CD4-positive, CD25-positive, alpha-beta regulatory T cell (primary cell): ENCODE measurements at places on chromosomes 12 and 14. TPM values are rescaled to one million over a fixed set of nuclear protein-coding genes. Genes with fewer than 3 reads are reported as not detected.

- no peak overlapping the region for H3K27ac ChIP-seq
- peaks cover 4% of the 10 kb centered on the region for H3K27me3 ChIP-seq
- no peaks in the 10 kb centered on the region for H3K36me3 ChIP-seq
- H3K4me3 ChIP-seq, result no peak overlapping the region
- no peaks in the 10 kb centered on the region for H3K4me1 ChIP-seq
These were observed 7.1 kb upstream of the PRPH start for GRCh38 chr12:49287876-49288275.

- no peak for DNase-seq
- H3K4me1 ChIP-seq, result no peaks in the 10 kb centered on the region
- no peak overlapping the region for H3K4me3 ChIP-seq
- no peaks in the 10 kb centered on the region for H3K36me3 ChIP-seq
- H3K27ac ChIP-seq, result no peak overlapping the region
These were observed 11.4 kb upstream of the NOPCHAP1 start for GRCh38 chr12:104974626-104975290.

DNA sequence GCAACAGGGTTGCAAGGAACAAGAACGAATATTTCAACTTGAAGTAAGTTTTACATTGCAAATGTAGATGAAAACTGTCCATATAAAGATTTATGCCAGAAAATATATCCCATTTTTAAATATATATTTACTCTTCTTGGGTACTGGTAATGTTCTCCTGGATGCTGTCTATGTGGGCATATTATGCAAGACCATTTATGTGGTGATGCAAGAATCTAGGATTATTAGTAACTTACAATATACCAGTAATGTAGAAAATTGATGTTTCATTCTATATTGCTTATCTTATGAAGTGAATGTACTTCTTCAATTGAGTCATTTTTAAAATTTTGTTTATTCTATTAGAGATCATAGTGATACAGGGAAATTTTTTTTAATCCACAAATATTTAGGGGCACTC, 25.1 kb downstream of the FGFR1OP2 start:
- no peak overlapping the region for H3K4me3 ChIP-seq
- no peak for DNase-seq
- H3K36me3 ChIP-seq, result peaks cover 78% of the 10 kb centered on the region
- H3K4me1 ChIP-seq, result no peaks in the 10 kb centered on the region
- no peak overlapping the region for H3K27ac ChIP-seq

DNA sequence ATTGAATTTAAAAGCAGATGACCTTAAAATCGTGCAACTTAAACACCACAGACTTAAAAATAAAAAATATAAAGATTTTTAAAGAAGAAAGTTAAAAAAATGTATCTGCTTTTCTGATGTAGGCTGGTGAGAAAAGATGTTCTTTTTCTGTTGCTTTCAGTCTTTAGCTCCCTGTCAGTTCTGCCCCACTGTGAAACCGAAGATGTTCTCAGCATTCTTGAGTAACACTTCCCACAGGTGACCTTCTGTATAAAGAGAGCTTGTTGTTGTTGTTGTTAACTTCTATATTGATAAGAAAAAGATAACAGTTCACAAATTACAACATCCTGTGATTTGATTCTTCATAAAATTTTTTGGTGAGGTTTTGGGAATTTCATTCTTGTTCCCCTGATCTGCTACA, 377.9 kb upstream of the RGS6 start:
- no peak for DNase-seq
- no peaks in the 10 kb centered on the region for H3K36me3 ChIP-seq
- peaks cover 29% of the 10 kb centered on the region for H3K4me1 ChIP-seq
- peak overlapping the region; percentile 60 for H3K27ac ChIP-seq
- H3K4me3 ChIP-seq, result peak overlapping the region; percentile 63

DNA sequence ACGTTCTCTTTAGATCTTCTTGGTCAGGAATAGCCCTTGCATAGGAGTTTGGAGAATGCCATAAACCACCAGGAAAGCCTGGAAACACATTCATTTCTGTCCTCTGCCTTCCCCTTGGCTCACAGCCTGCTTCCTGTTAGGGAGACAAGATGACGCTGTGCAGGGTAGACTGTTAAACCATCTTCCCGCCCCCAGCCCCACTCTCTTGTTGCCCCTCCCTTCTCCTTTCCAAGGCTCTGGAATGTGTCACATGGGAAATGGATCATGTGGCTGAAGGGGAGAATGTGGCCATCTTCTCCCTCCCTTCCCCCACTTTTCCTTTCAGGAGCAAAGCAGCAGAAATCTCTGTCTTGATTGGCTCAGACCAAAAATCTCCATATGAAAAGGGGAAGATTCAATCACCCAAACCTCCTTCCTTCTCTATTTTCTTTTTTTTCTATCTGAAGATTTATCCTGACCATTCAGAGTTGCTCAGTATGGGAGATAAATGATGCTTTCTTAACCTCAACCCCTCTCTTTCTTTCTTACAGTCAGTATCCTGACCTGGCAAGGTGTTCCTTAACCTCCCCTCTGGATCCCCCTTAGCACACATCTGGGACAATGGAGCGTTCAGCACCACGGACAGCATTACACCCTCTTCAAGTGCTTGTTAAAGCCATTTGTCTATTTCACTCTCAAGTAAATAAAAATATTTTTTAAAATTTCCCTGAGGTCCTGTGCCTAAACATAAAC, 11.4 kb downstream of the GPR19 start:
- H3K27ac ChIP-seq, result no peak overlapping the region
- no peak overlapping the region for H3K4me3 ChIP-seq
- H3K36me3 ChIP-seq, result no peaks in the 10 kb centered on the region
- no peak for DNase-seq

DNA sequence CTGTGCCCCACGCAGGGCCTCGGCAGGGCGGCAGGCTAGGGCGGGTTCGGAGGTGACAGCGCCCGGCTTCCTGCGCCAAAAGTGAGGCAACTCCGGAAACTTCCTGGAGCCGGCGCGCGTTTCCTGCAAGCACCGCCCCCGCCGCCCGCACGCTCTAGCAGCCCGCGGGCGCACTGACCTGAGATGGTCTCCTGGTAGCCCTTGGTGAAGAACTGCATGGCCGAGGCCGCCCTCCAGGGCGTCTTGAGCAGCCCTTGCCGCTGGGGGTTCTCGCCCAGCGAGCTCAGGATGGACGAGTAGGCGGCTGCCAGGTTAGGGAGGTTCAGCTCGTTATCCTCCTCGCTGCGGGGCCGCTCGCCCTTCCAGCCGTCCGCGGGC, 494 bp downstream of the GCH1 start:
- DNase-seq, result peak; percentile 78
- peak overlapping the region; percentile 92 for H3K27ac ChIP-seq
- H3K4me1 ChIP-seq, result peaks cover 21% of the 10 kb centered on the region
- peak overlapping the region; percentile 57 for H3K4me3 ChIP-seq
- H3K27me3 ChIP-seq, result no peaks in the 10 kb centered on the region

DNA sequence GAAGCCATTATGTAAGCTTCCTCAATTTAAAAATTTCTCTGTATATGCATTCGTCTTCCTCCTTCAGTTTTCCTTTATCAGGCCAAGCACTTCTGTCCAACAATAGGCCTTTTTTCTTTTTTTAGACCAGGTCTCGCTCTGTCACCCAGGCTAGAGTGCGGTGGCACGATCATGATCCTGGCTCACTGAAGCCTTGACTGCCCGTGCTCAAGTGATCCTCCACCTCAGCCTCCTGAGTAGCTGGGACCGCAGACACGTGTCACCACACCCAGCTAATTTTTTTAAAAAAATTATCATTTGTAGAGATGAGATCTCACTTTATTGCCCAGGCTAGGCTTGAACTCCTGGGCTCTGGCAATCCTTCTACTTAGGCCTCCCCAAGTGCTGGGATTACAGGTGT, 25.8 kb downstream of the TAOK3 start:
- no peak overlapping the region for H3K27ac ChIP-seq
- H3K4me3 ChIP-seq, result no peak overlapping the region
- H3K36me3 ChIP-seq, result no peaks in the 10 kb centered on the region
- no peak for DNase-seq
- H3K27me3 ChIP-seq, result no peaks in the 10 kb centered on the region

- no peaks in the 10 kb centered on the region for H3K36me3 ChIP-seq
- H3K4me3 ChIP-seq, result no peak overlapping the region
- H3K4me1 ChIP-seq, result no peaks in the 10 kb centered on the region
These were observed 180.9 kb downstream of the SRGAP1 start for GRCh38 chr12:64025174-64025958.

GRCh38 chr14:100363053-100363452, 39.9 kb downstream of the SLC25A47 start:
- H3K27ac ChIP-seq, result no peak overlapping the region
- H3K4me1 ChIP-seq, result no peaks in the 10 kb centered on the region
- no peak for DNase-seq
- H3K36me3 ChIP-seq, result peaks cover 59% of the 10 kb centered on the region
- H3K27me3 ChIP-seq, result no peaks in the 10 kb centered on the region

- peaks cover 2% of the 10 kb centered on the region for H3K27me3 ChIP-seq
- H3K4me3 ChIP-seq, result no peak overlapping the region
- no peaks in the 10 kb centered on the region for H3K36me3 ChIP-seq
- DNase-seq, result no peak
- no peaks in the 10 kb centered on the region for H3K4me1 ChIP-seq
These were observed 50.4 kb upstream of the CLMN start for GRCh38 chr14:95370076-95370475.

DNA sequence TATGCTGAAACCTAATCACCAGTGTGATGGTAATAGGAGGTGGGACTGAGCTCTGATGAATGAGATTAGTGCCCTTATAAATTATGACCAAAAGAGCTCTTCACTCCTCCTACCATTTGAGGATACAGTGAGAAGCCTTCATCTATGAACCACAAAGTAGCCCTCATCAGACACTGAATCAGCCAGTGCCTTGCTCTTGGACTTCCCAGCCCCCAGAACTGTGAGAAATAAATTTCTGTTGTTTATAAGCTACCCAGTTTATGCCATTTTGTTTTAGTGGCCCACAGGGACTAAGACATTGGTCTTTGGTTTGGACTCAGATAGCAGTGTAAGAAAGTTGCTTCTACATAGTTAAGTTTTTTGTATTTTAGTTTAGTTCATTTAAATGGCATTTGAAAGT, 32.9 kb downstream of the ABHD12B start:
- H3K4me1 ChIP-seq, result no peaks in the 10 kb centered on the region
- H3K27me3 ChIP-seq, result peaks cover 2% of the 10 kb centered on the region
- no peak overlapping the region for H3K4me3 ChIP-seq
- no peak overlapping the region for H3K27ac ChIP-seq
- H3K36me3 ChIP-seq, result no peaks in the 10 kb centered on the region

DEPDC4 gene
- polyA plus RNA-seq, result 0.31 TPM

ZFHX2 gene
- not detected for polyA plus RNA-seq

FOS gene
- 56.8 TPM for polyA plus RNA-seq

TECPR2 gene
- polyA plus RNA-seq, result 2.9 TPM

CEBPE gene
- polyA plus RNA-seq, result 0.29 TPM
